ENCODE measurements at places on chromosomes 5 and 9.
A peak's percentile ranks its signal among the peaks of the same experiment; 100 is the strongest.

GRCh38 chr5:80064124-80064523 lies 29.0 kb downstream of the THBS4 start:
- no peak for DNase-seq

DNA sequence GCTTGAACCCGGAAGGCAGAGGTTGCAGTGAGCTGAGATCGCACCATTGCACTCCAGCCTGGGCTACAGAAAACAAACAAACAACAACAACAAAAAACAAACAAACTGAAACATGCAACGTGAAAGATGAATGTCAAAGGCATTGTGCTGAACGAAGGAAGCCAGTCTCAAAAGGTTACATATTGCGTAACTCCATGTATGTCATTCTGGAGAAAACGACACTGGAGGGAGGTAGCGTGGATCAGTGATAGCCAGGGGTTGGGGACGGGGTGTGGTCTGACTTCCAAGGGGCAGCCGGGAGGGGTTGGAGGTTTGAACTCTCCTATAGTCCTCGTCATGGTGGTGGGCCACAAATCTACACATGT lies 12.1 kb upstream of the WDR5 start:
- no peak for DNase-seq

- DNase-seq = no peak
These were observed 64.2 kb downstream of the MRPL36 start for GRCh38 chr5:1735320-1735970.

DNA sequence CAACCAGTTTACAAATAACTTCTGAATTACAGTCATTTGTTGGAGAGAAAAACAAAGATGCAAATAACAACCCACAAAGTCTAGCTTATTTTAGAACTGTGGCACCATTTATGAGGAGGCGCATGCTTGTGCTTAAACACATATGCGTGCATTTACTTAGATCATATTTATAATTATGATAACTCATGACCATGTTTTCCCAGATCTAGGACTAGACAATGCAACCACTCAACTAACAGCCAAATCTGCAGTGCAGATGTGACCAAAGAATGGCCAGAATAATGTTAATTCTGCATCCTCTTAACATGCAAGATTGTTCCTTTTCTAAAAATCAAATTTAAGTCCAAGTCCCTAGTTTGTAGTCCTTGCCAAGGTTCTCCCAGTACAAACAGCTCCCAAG lies 167.3 kb upstream of the FST start:
- DNase-seq = no peak

- DNase-seq = no peak
These were observed 23.8 kb downstream of the PHAX start for GRCh38 chr5:126624534-126624933.

DNA sequence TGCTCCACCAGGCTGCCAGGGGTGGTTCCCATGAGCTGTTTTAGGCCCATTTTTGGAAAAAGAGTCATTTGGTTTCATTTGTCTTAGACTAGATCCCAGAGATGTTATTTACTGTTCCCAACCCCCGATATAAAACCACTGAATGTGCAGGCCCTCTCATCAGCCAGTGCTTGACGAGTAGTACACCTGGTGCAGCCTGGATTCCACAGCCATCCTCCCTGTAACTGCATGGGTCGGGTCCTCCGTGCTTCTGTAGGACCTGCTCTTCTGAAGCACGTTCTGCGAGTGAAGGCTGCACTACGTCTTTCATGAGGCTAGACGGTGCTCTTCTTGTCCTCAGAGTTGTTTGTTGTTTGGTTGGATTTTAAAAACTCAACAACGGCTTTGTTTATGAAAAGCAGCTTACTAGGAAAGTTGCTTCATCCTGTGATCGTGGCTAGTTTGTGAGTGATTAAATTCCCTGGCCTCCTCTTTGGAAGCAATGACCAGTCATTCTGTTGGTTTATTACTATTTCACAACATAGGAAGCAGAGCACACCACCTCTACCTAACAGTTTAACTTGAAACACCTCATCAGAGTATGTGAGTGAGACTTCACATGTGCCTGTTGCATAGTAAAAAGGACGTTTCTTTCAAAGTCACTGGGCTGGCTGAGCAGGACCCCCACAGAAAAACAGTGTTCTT lies 135.2 kb downstream of the AOPEP start:
- no peak for DNase-seq

- DNase-seq = no peak
These were observed 795.7 kb upstream of the ACO1 start for GRCh38 chr9:31588756-31589155.

DNA sequence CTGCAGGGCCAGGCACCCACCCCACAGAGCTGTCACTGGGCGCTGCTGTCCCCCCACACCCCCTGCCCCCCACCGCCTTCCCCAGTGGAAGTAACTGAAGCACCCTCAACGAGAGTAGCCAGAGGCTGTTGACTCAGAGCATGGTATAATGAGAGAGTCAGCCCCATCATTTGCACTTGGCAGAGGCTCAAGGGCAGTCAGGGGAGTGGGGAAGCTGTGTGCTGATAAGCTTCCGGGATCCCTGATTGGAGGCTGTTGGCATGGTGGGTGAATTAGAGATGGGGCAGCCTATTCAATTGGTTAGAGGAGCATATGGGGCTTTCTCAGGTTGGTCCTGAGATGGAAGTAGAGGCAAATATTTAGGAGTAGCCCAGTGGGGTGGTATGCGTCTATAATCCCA lies 77.1 kb upstream of the GOLM1 start:
- no peak for DNase-seq

DNA sequence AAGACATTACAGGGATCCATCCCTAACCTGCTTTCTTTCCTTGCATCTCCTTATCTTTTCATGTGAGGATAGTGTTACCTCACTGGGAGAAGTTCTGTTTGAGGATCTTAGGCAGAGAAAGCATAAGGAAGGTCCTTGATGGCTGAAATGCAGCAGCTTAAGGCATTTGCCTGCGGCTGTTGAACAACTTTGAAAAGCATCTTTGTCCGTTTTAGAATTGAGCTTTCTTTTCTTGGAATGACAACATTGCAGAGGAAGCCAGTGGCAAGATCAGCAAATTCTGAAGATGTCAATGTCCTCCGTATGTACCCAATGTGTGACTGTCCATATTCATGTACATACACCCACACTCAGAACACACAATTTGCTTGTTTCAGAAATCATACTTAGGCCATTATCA lies 436.2 kb downstream of the GABRG2 start:
- no peak for DNase-seq

DNA sequence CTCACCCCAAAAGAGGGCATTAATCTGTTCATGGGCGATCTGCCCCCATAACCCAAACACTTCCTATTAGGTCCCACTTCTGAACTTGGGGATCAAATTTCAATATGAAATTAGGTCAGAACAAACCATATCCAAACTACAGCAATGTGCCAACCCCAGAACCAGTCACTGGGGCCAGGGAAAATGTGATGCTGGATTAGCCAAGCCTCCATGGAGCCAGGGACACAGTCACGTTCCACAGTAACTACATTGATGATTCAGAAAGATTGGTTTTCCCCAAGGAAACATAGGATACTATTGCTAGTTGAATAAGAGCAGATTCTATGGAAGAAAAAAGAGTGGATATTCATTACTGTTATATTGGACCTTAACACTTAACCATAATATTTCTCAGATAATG lies 84.2 kb downstream of the GIN1 start:
- no peak for DNase-seq

DNA sequence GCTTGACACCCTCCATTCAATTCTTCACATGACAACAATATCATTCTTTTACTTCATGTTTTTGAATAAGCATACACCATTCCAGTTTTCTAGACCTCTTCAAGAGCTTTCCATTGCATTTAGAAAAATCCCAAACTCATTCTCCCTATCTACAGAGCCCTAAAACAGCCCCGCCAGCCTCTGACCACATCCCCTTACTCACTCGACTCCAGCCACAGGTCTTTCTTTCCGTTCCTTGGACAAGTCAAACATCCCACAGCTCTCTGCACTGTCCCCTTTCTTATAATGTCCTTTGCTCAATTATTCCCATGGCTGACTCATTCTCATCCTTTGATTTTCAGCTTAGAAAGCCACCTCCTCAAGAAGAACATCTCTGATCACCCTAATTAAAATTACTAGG lies 38.2 kb downstream of the TTC39B start:
- DNase-seq = no peak

GRCh38 chr5:23318960-23319359 lies 188.4 kb upstream of the PRDM9 start:
- DNase-seq = no peak

DNA sequence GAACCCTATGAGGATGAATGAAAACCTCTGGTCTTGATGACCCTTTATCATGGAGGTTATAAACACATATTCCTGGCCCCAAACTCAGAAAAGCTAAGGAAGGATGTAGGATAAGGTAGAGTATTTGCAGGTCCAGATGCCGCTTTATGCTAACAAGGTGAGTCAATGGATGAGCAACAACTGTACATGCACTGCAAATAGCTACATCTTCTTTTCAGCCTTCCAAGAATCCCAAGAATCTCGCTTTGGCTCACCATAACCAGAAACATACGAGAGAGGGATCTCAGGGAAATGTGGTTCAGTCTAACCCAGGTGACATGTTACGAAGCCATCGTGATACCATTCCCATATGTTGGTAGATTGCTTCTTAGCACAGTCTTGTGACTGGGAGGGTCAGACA lies 152.3 kb upstream of the ANKH start:
- no peak for DNase-seq

DNA sequence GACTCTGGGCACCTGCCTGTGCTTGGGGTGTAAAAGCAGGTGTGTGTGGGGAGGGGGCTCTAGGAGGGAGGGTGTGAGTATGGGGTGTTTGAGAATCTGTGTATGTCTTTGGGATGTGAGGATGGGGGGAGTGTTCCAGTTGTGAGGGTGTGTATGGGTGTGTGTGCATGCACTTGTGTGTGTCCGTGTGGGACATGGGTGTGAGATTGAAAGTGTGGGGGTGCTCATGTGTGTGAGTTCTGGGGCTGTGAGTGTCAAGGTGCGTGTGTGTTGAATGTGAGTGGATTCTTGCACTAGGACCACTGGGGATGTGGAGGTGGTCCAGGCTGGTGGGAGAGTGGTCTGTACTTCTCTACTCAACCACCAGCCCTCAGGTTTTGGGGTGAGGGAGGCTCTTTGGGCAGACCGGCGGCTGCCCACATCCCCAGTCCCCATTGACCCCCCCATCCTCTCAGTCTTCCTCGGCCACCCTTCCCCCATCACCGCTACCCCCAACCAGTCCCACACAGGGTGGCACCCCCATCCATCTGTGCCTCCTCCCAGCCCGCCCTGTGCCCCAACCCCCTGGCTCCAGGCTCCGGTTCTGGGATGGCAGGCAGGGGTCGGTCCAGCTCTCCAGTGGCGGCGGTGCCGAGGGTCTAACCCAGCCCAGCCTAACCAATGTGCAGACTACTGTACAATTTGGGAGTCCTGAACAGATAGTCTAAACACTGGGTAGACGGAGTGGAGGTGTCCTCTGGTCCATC lies 31.5 kb downstream of the GOLGA2 start:
- DNase-seq = no peak

DNA sequence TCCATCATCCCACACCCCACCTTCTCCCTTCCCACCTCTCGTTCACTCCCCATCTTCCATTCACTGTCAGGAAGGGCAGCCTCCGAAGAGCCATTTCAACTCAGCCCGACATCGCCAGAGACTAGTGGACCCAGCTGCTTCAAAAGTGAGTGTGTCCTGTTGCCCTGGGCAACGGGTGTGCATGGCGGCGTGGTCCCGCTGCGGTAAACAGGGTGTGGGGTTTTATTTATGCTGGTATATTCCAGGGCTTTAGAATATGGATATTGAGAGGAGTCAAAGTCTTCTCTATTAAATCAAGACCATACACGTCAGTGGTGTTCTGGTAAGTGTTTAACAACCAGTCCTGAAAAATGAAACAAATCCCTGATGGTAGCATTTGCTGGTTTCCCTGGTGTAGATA lies 274.5 kb downstream of the MAST4 start:
- DNase-seq = no peak

GRCh38 chr9:76403352-76403751 lies 9.1 kb upstream of the RFK start:
- peak; percentile 3 for DNase-seq

GRCh38 chr5:58406394-58406793 lies 53.5 kb downstream of the PLK2 start:
- DNase-seq = no peak

DNA sequence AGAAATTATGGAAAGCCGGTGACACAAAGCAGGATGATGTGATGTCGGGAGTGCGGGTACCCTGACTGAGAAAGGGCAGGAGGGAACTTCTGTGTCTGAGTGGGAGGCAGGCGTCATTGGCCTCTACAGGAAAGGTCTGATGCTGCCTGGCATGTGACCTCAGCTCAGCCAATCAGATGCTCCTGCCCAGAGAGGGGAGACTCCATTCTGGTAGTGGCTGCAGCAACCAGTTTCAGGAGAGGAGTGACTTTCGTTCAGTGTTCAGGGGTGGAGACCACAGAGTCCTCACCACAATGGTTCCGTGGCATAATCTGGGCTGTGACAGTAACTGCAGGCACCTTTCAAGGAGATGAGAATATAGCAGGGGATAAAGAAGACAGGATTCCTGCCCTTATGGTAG lies 6.7 kb upstream of the SFXN1 start:
- DNase-seq = no peak

GRCh38 chr5:91219091-91219802 lies 163.9 kb downstream of the ARRDC3 start:
- DNase-seq = no peak

- DNase-seq = no peak
These were observed 170.8 kb upstream of the MSX2 start for GRCh38 chr5:174553556-174553955.

- no peak for DNase-seq
These were observed 3.2 kb upstream of the TLE4 start for GRCh38 chr9:79568337-79569101.

- DNase-seq = peak; percentile 65
These were observed 90.8 kb downstream of the PLPPR1 start for GRCh38 chr9:101119206-101119819.

DNA sequence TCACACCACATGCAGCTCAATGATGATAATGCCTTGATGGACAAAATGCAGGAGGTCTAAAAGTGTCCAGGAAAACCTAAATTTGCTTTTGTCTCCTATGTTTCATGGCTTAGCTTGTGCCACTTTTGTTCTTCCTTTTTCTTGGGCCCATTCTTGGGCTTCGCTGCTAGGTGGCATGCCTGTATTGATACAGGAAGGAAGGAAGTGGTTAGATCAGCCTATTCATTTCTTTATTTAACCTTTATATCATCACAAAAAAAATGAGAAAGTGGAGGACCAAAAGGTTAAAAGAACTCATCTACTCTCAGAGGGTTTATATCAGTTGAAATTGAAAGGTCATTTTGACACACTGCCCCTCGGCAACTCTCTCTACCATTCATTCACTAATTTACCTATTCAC lies 260.2 kb downstream of the ARHGAP26 start:
- no peak for DNase-seq

- no peak for DNase-seq
These were observed 42.6 kb downstream of the ZDHHC21 start for GRCh38 chr9:14650596-14650995.

- no peak for DNase-seq
These were observed 37.0 kb upstream of the RAB3C start for GRCh38 chr5:58545912-58546311.
